Activated naive CD4-positive, alpha-beta T cell (primary cell): ENCODE measurements at places on chromosomes 4 and X.

GRCh38 chr4:100631281-100631968 lies 113.6 kb upstream of the EMCN start:
- no peak for DNase-seq

DNA sequence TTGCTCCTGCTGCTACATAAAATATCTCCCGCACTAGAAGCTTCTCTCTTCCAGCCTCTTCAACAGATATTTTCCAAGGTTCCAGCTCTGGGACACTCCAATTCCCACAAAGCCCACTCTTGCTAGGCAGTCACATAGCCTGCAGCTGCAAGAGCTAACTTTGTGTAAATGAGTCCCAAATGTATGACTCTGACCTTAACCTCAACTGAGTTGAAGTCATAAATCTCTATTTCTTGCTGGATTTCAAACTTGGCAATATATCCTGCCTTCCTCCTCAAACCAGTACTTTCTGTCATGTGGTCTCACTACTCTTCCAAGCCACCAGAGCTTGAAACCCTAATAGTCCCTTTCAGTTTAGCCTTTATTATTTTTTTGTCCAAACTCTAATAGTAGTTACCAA lies 315.4 kb upstream of the GRIA3 start:
- DNase-seq: no peak

DNA sequence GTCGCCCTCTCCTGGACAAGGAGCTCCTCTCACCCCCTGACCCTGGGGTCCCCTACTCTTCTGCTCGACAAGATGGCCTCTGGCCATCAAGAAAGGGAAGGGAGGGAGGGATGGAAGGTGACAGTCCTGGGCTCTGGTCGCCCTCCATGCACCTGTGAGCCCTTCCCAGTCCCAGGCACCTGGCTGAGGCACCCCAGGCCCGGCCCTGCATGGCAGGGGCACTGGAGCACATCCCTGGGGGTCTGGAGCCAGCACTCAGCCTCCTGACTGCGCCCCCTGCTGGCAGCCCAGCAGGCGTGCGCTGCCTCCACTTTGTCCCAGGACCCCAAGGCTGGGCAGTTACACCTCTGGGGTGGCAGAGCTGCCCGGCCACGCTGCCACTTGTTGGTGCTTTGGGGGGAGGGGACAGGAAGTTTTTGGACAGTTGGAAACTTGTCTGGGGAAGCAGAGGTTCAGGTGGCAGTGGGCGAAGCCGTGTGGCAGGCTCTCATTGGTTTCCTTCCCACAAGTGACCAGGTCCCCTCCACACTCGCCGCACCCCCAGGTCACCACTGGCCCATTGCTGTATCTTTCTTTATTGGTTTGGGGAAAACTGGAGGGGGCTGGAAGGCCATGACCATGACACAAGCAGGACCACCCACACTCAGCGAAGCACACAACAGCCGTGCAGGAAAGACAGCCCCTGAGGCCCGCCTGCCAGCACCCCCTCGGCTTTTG lies 4.3 kb downstream of the PNCK start:
- peak; percentile 37 for DNase-seq

DNA sequence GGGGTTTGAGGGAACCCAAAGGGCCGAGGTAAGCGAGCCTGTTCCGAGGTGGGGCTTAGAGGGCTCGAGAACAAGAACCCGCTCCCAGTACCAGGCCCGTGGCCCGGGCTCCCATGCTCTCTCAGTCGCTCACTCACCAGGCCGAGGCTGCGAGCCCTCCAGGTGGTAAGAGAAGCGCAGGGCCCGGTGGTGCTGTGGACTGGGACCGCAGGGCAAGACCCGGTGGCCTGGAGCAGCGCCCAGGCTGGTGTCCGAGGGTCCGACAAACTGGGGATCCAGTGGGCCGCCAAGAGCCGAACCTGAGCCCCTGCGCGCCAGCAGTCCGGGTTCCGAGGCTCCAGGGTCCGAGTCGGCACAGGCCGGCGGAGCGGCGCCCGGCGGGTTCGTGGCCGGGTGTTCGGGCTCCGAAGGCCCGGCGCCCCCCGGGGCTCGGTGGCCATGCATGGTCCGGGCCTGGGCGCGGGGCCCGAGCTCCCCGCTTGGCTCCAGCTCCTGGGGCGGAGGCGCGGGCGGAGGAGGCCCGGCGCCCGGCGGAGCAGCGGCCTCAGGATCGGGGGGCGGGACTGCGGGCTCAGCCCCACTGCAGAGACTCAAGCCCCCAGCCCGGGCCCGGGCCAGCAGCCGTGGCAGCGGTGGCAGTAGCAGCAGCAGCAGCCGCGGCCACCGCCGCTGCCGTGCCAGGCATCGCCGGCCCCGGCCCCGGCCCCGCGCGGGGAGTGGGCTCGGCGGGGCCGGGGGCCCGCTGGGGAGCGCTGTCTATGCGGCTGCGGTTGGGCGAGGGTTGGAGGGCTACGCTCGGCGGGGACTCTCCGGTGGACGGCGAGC lies 833 bp downstream of the FGD1 start:
- DNase-seq: no peak
